ENCODE measurements at places on chromosomes 5 and 9. TPM values are rescaled to one million over a fixed set of nuclear protein-coding genes. Genes with fewer than 3 reads are reported as not detected.

The SPINK7 gene
- not detected for total RNA-seq

The CDH9 gene
- not detected for total RNA-seq

DNA sequence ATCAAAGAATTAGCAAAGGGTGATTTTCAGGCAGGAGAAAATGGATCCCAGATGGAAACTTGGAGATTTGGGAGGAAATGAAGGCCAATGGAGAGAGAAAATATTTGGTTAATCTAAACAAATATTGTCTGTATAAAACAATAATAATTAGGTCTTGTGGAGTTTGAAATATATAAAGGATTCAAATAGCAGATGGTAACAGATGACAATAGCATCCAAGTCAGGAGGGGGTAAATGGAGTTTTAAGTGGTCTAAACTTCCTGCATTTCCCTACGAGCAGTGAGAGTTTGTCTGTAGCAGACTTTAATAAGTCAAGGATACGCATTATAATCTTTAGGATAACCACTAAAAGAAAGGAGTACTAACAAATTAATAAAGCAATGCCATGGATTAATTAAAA lies 49.0 kb upstream of the GGTA1 start:
- no peaks in the 10 kb centered on the region for H3K36me3 ChIP-seq
- H3K27ac ChIP-seq = no peak overlapping the region
- no peak for DNase-seq

The CAMK2A gene
- not detected for total RNA-seq

- H3K27ac ChIP-seq = no peak overlapping the region
- H3K36me3 ChIP-seq = no peaks in the 10 kb centered on the region
- H3K4me1 ChIP-seq = no peaks in the 10 kb centered on the region
- DNase-seq = no peak
- no peak overlapping the region for H3K4me3 ChIP-seq
- no peaks in the 10 kb centered on the region for H3K27me3 ChIP-seq
These were observed 8.8 kb upstream of the UBE2QL1 start for GRCh38 chr5:6439588-6440550.

The TMEM215 gene
- not detected for total RNA-seq

DNA sequence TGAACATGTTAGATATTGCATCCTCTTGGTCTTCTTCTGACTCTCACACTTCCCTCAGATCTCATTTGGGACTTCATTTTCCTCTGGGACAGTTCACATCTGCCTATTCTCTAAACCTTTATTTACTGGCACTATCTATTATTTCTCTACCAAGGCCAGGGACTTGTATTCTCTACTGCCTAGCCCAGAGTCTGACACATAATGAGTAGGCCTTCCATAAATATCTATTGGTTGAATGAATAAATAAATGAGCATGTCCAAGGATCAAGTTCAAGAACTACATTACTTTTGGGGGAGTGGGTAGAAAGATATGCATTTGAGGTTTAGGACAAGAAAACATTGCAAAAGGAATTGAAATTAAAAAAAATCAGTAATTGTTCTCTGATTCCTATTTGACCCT lies 250.3 kb downstream of the TRIM32 start:
- no peak for DNase-seq
- H3K4me1 ChIP-seq = no peaks in the 10 kb centered on the region
- H3K4me3 ChIP-seq = no peak overlapping the region
- H3K36me3 ChIP-seq = no peaks in the 10 kb centered on the region

- no peaks in the 10 kb centered on the region for H3K36me3 ChIP-seq
- H3K27me3 ChIP-seq = no peaks in the 10 kb centered on the region
- DNase-seq = no peak
- H3K4me3 ChIP-seq = no peak overlapping the region
- no peaks in the 10 kb centered on the region for H3K4me1 ChIP-seq
These were observed 9.5 kb upstream of the NFIL3 start for GRCh38 chr9:91433180-91433579.

Data from right lobe of liver (tissue), 6 donors.